ENCODE measurements at places on chromosomes 6 and 20.
A peak's percentile ranks its signal among the peaks of the same experiment; 100 is the strongest.

- DNase-seq: no peak
These were observed 101.2 kb downstream of the HDGFL1 start for GRCh38 chr6:22670605-22671004.

- DNase-seq: no peak
These were observed 49.8 kb downstream of the TSHZ2 start for GRCh38 chr20:53021934-53022333.

- DNase-seq: no peak
These were observed 20.2 kb downstream of the VPS52 start for GRCh38 chr6:33251395-33252012.

- no peak for DNase-seq
These were observed 189.8 kb upstream of the GRIK2 start for GRCh38 chr6:101203664-101204063.

- DNase-seq: no peak
These were observed 1274.9 kb upstream of the GJE1 start for GRCh38 chr6:140857739-140858380.

DNA sequence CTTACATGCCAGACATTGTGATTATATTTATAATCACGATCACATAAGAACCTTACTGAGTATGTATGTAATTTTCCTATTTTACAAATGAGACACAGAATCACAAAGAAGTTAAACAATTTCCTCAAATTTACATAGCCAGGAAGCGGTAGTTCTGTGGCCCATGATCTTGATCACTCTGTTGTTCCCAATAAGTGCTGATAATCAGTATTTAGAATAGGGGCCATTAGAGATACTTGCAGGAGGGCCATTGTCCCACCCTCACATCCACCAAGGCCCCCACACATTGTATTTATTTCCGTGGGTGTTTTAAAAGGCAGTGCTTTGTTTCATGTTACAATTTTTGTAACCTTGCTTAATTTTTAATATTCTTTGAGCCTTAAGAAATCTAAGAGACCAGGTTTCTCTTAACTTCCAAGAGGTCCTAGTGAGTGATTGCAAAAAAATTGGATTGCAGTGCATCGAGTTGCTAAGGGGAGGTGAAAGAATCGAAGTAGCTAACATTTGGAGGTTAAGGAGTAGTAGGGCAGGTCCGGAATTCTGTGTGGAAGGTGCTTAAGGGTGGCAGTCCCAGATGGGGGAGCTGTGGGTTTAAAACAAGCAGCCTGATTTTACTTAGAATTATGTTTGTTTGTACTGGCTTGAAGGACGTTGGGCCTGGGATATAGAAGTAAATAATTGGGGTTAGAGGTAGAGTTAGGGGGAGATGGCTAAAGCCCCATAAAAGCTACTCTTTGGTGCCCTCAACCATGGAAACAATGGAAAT lies 339.4 kb downstream of the CDKAL1 start:
- DNase-seq: no peak

DNA sequence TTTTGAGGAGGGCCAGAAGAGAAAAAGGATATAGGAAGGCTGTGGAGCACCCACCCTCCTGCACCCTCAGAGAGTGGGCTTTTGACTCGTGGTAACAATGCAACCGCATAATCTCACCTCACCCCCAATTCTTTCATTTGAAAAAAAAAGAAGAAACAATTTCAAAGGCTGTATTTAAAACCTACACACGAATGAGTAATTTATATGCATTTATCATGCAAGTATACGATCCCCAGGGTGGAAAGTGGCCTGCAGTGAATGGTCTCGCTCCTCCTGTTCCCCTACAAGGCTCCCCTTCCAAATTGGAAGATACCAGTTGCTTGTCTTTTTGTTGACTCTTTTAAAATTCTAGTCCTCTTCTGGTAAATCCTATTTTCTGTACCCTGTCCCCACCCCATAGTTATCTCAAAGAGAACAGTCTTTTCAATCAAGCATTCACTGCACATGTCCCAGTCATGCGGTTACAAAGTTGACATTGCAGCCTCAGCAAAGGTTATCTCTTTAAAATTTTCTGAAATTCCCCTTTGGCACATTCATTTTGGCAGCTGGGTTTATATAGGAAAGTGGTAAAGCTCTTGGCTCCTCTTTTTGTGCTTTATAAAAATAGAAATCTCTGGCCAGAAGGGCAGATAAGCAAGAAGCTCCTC lies 110.6 kb downstream of the ARID1B start:
- DNase-seq: no peak

- no peak for DNase-seq
These were observed 13.9 kb downstream of the RAMACL start for GRCh38 chr6:166572370-166573261.

DNA sequence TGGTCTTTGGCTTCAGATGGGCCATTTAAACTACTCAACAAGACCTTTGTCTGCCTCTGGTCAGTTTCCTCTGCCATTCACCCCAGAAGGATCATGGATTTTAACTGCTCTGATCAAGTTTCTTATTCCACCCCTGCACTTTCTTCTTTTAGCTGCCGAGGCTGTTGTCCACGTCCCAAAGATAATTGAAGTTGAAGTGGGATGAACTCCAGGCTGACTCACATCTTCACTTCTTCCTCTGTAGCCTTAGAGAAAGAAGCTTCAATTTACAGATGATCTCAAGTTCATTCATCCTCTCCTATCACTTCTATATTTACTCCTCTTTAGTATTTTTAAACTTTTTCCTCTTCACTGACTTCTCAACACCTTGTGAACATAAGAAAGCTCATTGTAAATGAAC lies 651.6 kb downstream of the UTRN start:
- DNase-seq: no peak

GRCh38 chr6:115882174-115882573 lies 178.5 kb downstream of the FRK start:
- DNase-seq: no peak

- no peak for DNase-seq
These were observed 96.3 kb downstream of the SPTLC3 start for GRCh38 chr20:13105039-13105438.

- DNase-seq: no peak
These were observed 5.7 kb upstream of the NELFCD start for GRCh38 chr20:58975353-58975752.

GRCh38 chr6:105991561-105992314 lies 94.4 kb upstream of the PRDM1 start:
- DNase-seq: no peak

GRCh38 chr6:94163877-94164276 lies 744.5 kb upstream of the EPHA7 start:
- no peak for DNase-seq

- no peak for DNase-seq
These were observed 144.6 kb upstream of the AFDN start for GRCh38 chr6:167682125-167682524.

DNA sequence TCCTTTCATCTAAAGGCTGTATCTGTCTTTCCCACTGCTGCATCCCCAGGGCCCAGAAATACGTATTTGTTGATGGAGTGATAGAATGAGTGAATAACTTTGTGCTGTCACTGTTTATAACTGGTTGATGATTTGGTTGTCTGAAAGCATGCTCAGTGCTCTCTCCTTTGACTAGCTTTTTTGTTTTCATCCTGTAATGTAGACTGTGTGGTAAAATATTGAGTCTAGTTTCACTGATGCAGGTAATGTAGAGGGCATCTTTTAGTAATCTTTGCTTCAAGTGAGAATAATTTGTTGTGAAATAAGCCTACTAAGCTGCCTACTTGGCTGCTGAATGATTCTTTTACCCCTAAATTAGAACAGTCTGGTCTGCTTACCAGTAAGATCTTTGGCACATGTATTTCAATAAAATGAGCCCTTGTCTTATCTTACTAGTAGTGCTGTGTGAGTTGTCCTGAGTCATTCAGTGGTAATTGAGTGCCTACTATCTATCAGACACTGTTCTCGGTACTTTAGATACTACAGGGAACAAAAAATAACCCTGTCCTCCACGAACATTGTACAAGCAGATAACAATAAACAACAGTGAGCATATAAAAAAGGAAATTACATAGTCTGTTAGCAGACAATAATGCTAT lies 39.9 kb downstream of the MAPK14 start:
- no peak for DNase-seq

DNA sequence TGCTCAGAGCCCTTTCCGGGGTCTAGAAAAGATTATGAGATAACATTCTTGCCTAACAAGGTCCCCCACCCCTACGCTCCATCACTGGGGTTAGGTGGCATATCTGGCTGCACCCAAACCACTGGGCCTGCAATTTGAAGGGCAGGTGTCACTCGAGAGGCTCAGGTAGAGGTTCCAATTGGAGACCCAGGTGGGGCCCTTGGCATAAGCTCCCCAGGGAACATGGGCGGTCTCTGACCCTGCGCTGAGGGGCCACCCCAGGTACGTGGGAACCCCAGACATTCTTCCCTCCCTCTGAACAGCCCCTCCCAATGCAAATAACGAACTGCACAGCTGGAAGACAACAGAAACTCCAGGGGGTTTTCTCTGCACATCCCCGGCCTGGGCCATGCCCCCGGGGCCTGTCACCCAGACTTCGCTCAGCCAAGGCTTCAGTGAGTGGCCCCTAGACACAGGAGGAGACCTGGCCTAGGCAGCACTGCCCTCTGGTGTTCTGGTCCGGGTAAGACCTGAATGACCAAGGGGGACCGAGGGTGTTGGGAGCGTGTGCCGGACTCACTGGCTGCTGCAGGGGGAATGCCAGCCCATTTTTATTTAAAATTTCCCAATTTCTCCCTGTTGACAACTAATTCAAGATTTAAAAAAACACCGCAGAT lies 47.5 kb downstream of the DSTN start:
- DNase-seq: peak; percentile 77

- DNase-seq: peak; percentile 61
These were observed 247.6 kb downstream of the DLL1 start for GRCh38 chr6:170043150-170043819.

- peak; percentile 30 for DNase-seq
These were observed 1.5 kb upstream of the PPDPF start for GRCh38 chr20:63518946-63519667.

DNA sequence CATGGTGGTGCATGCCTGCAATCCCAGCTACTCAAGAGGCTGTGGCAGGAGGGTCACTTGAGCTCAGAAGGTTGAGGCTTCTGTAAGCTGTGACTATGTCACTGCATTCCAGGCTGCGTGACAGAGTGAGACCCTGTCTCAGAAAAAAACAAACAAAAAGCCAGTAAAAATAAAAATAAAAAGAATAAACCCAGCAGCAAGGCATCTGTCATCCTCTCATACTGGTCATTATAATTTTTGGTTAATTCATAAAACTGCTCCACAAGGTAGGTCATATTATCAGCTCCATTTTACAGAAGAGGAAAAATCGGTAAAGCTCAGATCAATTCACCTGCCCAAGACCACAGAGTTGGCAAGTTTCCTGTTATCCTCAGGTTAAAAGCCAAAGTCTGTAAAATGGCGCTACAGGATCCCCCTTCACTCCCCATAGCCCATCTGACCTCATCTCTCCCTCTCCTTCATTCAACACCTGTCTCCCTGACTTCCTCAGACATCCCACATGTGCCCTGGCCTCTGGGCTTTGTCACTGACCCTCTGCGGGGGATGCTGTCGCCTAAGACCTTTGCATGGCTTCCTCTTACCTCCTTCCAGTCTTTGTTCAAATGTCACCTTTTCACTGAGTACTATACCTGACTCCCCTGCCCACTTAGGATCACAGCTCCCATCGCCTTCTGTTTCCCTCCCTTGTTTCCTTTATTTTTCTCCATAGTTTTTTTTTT lies 213.2 kb upstream of the ZNF217 start:
- no peak for DNase-seq
